ENCODE measurements at places on chromosomes 3 and 15. TPM values are rescaled to one million over a fixed set of nuclear protein-coding genes. Genes with fewer than 3 reads are reported as not detected.

GRCh38 chr3:65028024-65028423 is 340.2 kb upstream of the ADAMTS9 start:
- DNase-seq, result no peak

Gene FBXO22
- total RNA-seq, result 60.9 TPM

DNA sequence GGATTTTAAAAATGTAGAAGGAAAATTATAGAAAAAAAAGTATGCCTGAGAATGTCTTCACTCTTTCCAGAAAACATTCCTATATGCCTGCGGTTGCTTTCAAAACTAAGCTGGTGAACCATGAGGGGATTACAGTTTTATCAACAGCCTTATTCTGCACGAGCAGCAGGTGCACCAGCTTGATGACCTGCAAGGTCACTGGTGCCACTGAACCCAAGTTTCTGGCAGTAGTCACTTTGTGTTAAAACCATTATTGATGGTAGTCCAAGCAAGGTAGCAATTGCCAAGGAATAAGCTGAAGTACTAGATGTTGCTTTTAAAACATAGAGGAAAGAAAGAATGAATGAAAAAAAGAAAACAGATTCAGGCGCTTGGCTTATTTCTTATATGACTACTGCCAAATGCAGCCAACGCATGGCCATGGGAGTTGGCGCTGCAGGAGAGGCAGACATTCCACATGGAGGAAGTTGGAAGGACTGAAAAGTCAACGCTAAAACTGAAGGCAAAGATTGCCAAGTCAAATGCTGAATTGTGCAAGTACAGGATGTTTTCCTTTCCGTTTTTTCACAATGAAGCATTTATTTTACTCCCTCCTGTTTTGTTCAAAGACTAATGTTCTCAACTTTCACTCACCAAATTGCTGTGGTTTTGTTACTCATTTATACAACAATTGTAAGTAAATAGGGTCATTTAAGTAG is 601.4 kb downstream of the CADM2 start:
- no peak for DNase-seq

- DNase-seq, result no peak
Measured at GRCh38 chr3:13268961-13269441, 151.1 kb downstream of the NUP210 start.
